H9 (cell line): ENCODE measurements at places on chromosomes 5 and 9. TPM values are rescaled to one million over a fixed set of nuclear protein-coding genes. Genes with fewer than 3 reads are reported as not detected.

GRCh38 chr9:90009447-90009846, 404.6 kb downstream of the GADD45G start:
- H3K27ac ChIP-seq = no peak overlapping the region
- no peak overlapping the region for H3K4me3 ChIP-seq
- H3K4me1 ChIP-seq = peaks cover 4% of the 10 kb centered on the region; the same call in 1 of the 2 replicates
- no peaks in the 10 kb centered on the region for H3K36me3 ChIP-seq
- no peaks in the 10 kb centered on the region for H3K27me3 ChIP-seq
- DNase-seq = no peak

GRCh38 chr9:136342181-136343120, 15.1 kb downstream of the GPSM1 start:
- H3K27me3 ChIP-seq = no peaks in the 10 kb centered on the region
- DNase-seq = peak; percentile 95
- H3K27ac ChIP-seq = no peak overlapping the region
- H3K4me3 ChIP-seq = peak overlapping the region; percentile 59
- no peaks in the 10 kb centered on the region for H3K36me3 ChIP-seq
- H3K4me1 ChIP-seq = no peaks in the 10 kb centered on the region

DNA sequence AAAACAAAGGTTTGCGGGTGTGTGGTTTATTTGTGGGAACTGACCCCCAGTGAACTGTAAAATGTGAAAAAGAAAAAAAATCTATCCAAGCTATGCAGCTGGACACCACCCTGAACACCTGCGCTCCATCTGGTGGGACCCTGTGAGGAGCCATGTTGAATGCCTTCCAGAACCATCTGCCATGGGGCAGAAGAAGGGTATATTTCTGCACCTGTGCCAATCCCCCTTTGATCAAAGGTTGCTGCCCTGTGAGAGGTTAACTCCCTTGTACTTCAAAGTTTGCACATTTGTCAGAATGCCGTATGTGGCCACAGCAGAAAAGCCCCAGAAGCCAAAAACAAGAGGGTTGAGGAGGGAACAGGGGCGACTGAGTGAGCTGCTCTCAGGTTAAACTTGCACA, 148.5 kb upstream of the ALDH1B1 start:
- H3K27me3 ChIP-seq = no peaks in the 10 kb centered on the region
- H3K36me3 ChIP-seq = peaks cover 4% of the 10 kb centered on the region; the same call in 1 of the 2 replicates
- no peak overlapping the region for H3K4me3 ChIP-seq
- H3K27ac ChIP-seq = no peak overlapping the region
- DNase-seq = no peak
- no peaks in the 10 kb centered on the region for H3K4me1 ChIP-seq

DNA sequence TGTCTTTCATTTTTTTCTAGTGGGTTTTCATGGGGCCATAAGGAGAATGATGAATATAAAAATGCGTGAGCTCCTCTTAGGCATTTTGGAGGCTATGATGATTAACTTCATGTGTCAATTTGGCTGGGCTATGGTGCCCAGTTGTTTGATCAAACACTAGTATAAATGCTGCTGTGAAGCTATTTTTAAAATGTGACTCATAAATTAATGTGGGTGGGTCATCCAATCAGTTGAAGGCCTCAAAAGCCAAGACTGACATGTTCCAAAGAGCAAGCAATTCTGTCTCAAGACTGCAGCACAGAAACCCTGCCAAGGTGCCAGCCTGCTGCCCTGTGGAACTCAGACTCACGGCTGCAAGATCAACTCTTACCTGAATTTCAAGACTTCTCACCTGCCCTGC, 24.4 kb upstream of the ICE1 start:
- no peak overlapping the region for H3K4me3 ChIP-seq
- H3K36me3 ChIP-seq = peaks cover 5% of the 10 kb centered on the region
- H3K27me3 ChIP-seq = no peaks in the 10 kb centered on the region

DNA sequence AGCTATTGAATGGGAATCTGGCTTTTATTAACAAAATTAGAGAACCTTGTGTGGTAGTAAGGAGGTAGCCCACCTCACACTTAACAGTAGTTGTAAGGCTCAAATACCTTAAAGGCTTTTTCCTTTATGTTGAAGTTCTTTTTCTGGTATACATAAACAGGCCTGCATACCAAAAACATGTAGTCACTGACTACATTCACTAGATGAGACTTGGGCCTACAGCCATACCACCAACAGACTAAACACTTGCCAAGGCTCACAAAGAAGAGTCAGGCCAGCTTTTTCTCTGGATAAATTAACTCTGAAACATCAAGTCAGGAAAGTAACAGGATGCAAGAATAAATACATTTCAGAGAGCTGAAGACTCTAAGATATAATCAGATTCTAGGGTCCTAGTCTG, 78.6 kb upstream of the MPDZ start:
- H3K27me3 ChIP-seq = no peaks in the 10 kb centered on the region
- no peak for DNase-seq
- no peak overlapping the region for H3K4me3 ChIP-seq
- no peaks in the 10 kb centered on the region for H3K36me3 ChIP-seq
- no peaks in the 10 kb centered on the region for H3K4me1 ChIP-seq

DNA sequence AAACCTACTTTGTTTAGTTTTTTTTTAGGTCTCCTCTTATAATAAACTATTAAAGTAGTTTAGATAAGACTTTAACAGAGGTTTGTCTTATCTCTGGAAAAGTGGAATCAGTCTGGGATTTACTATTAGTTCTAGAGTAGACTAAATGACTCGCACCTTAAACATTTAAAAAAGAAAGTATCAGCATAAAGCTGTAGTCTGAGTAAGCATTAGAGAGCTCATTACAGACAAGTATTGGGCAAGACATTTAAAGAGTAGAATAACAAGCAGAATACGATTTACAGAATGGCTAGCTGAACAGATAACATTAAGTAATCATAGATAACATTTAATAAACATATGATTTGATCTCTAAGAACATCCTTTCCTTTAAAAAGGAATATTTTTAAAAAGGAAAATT, 226.0 kb upstream of the DMAC1 start:
- DNase-seq = no peak
- no peak overlapping the region for H3K27ac ChIP-seq

DNA sequence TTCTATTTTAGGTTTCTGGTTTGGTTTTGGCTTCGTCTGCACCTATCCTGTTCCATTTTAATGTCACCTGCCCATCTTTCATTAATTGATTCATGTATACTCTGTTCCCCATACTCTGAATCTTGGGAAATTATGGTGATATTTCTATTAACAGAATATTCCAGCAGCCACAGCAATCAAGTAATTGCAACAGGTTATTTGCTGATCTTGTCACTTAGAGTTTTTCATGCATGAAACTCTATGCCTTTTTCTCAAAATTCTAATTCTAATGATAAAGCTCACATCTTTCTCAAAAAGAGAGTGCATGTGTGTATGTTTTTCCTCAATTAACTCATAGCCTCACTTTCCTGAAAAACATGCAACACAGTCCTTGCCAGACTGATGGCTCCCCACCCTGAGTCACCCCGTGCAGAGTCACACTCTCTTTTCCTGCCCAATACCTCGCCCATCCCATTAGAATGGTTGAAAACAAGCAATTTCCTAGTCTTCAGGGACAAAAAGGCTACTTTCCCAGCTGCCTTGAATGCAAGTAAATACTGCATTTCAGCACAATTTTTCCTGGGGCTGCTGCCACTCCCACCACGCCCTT, 15.6 kb downstream of the GFRA3 start:
- H3K27ac ChIP-seq = no peak overlapping the region
- H3K4me1 ChIP-seq = no peaks in the 10 kb centered on the region
- no peak overlapping the region for H3K4me3 ChIP-seq
- DNase-seq = no peak
- H3K27me3 ChIP-seq = no peaks in the 10 kb centered on the region

- H3K4me3 ChIP-seq = no peak overlapping the region
- no peaks in the 10 kb centered on the region for H3K4me1 ChIP-seq
- H3K36me3 ChIP-seq = peaks cover 29% of the 10 kb centered on the region
- no peak overlapping the region for H3K27ac ChIP-seq
- no peak for DNase-seq
Observed at GRCh38 chr9:120464176-120464886, 115.6 kb downstream of the CDK5RAP2 start.

DNA sequence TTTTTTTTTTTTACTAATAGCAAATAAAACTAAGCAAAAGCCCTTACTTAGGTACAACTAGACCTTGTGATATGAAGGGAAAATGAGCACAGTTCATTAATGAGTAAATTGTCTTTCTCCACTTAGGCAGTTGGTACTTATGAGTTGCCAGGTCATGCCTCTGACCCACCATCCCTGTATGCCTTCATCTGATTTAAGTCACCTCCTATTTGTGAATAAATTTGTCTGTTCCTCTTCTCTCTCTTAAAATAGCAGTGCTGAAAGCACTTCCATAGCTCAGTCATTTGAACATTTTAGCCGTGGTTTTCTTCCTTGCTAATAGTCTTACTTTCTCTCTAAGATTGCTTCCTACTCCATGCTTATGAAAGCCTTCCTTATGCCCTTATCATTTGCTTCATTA, 61.4 kb downstream of the SLC44A1 start:
- peaks cover 10% of the 10 kb centered on the region for H3K36me3 ChIP-seq
- H3K27me3 ChIP-seq = no peaks in the 10 kb centered on the region
- peaks cover 3% of the 10 kb centered on the region; the same call in 1 of the 2 replicates for H3K4me1 ChIP-seq
- DNase-seq = no peak
- H3K4me3 ChIP-seq = no peak overlapping the region

DNA sequence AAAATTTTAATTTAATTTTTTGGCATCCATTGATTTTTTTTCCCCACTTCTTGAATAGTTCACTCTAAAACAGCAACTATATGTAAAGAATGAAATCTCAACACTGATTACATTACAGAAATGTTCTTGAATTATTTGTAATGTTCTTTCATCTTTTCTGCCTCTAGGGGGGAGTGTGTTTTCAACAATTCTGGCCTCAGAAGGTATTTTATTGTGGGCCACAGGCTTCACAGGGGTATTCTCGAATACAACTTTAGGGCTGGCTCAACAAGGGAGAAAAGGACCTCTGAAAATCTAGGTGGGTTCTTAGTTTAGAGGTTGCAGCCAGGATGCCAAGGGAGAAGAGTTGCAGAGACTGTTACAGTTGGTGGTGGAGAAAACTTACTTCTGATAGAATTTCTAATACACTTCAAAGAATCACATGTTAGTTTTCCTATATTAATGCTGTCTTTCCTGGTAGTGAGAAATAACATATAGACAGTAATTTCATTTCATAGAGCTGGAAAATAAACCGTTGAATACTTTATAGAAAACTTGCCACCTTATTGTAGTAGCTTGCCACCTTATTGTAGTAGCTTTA, 3.6 kb upstream of the NPR3 start:
- H3K27ac ChIP-seq = no peak overlapping the region
- peaks cover 37% of the 10 kb centered on the region; the same call in 1 of the 2 replicates for H3K27me3 ChIP-seq
- H3K4me1 ChIP-seq = no peaks in the 10 kb centered on the region
- no peak for DNase-seq

DNA sequence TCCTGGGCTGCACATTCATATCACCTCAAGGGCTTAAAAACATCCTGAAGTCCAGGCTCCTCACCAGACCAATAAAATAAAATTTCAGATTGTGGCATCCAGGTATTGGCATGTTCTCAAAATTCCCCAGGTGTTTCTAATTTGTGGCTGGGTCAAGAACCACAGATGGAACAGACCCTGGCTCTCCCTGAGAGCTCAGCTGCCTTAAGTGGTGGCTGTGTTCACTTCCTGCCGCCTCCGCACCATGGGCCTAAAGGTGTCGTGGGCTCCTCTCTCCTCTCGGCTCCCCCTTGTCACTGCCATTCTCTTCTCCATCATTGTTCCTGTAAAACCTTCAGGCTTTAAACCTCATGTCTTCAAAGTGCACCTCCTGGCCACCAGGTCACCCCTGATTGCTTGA, 17.8 kb upstream of the CCNJL start:
- H3K27ac ChIP-seq = no peak overlapping the region
- no peaks in the 10 kb centered on the region for H3K27me3 ChIP-seq
- no peaks in the 10 kb centered on the region for H3K4me1 ChIP-seq
- H3K36me3 ChIP-seq = no peaks in the 10 kb centered on the region
- H3K4me3 ChIP-seq = no peak overlapping the region
- no peak for DNase-seq

DNA sequence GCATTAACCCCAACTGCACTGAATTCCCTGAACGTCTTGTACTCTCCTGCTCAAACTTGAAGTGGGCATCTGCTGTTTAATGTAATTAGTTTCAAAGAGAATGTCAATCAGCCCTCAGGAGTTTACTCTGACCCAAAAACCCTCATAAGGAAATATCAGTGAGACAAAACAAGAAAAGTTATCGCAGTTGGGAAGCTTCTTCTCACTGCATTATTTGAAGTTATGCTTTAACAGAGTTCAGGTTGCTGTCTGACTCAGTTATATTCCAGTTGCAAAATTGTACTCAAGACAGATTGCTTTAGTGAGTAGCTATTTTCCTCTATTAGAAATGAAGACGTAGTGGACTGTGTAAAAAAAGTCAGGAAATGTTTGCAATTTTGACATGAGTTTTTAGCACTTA, 52.1 kb downstream of the PPIC start:
- DNase-seq = no peak
- H3K4me3 ChIP-seq = no peak overlapping the region
- H3K4me1 ChIP-seq = no peaks in the 10 kb centered on the region; the same call in 1 of the 2 replicates

DNA sequence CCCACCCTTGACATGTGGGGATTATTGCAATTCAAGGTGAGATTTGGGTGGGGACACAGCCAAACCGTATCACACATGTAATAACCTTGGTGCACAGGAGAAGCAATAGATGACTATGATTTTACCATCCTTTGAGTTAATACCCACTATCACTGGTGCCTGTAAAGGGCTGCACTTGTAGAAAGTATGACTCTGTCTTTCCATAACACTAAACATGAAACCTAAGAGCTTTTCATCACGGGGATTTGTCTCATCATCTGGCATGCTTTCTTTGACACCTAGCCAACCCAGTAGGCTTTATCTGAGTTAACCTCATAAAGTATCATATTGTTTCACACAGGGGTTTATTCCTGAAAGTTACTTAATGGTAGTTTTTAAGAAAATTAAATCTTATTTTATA, 188.9 kb upstream of the TNC start:
- no peaks in the 10 kb centered on the region for H3K4me1 ChIP-seq
- H3K27ac ChIP-seq = no peak overlapping the region
- H3K36me3 ChIP-seq = no peaks in the 10 kb centered on the region
- H3K27me3 ChIP-seq = no peaks in the 10 kb centered on the region
- H3K4me3 ChIP-seq = no peak overlapping the region

GRCh38 chr9:134923466-134923865, 5.8 kb upstream of the FCN1 start:
- H3K27ac ChIP-seq = no peak overlapping the region
- no peaks in the 10 kb centered on the region for H3K4me1 ChIP-seq
- peaks cover 3% of the 10 kb centered on the region; the same call in 2 of the 3 replicates for H3K36me3 ChIP-seq
- no peak for DNase-seq

GRCh38 chr5:139658928-139659667, 10.9 kb downstream of the CXXC5 start:
- H3K4me3 ChIP-seq = peak overlapping the region; percentile 65
- no peak overlapping the region for H3K27ac ChIP-seq
- no peaks in the 10 kb centered on the region for H3K27me3 ChIP-seq
- H3K36me3 ChIP-seq = no peaks in the 10 kb centered on the region
- H3K4me1 ChIP-seq = peaks cover 34% of the 10 kb centered on the region
- DNase-seq = no peak

Gene RARS1
- 97.5 and 108 TPM in 2 replicates for total RNA-seq

Gene PDE6A
- not detected in 2 replicates for total RNA-seq

Gene CKS2
- total RNA-seq = 210 and 211 TPM in 2 replicates

Gene PTTG1
- 263 and 279 TPM in 2 replicates for total RNA-seq

Gene EIF4E1B
- total RNA-seq = 1.3 and 1.8 TPM in 2 replicates
